Activated CD4-positive, alpha-beta T cell treated with anti-CD3 and anti-CD28 coated beads, Interleukin-2, amount 50 U/mL, for 4 hours (primary cell): ENCODE measurements at places on chromosomes 5 and 9.

DNA sequence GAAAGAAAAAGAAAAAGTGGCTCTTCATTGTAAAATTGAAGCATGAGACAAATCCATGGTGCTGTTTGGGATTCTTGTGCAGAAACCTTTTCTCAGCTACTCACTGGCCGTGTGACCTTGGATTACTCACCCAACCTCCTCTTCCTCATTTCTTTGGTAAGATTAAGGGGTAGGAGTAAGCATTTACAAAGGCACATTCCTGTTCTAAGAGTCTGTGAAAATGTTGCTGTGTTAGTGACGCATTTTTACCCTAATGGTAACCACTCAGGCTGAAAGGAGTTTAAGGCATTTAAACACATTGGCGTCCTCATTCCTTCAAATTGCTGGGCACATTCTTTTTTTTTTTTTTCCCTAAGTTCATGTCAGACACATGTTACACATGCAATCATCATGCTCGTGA lies 4.3 kb downstream of the RAI14 start:
- DNase-seq = no peak

- DNase-seq = no peak
Measured at GRCh38 chr9:137128862-137129455, 10.0 kb upstream of the GRIN1 start.

DNA sequence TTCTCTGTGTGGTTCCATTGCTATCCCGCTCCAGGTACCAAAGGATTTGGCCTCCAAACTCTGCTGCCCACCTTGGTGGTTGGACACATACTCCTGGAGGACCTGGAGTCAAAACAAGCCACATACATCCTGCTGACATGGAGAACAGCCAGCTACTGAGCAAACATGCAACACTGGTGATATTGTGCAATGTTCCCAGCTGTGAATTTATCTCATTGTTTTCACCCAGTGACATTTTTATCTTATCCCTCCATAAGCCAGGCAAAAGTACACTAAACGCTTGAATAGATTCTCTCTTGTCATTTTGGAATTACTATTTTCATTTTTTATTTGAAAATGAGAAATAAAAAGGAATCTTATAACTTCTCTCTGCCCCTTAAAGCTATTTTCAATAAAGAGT lies 11.1 kb upstream of the CTSL start:
- no peak for DNase-seq

GRCh38 chr5:44486591-44486990 lies 97.4 kb upstream of the FGF10 start:
- DNase-seq = no peak

GRCh38 chr9:86187121-86187520 lies 72.3 kb downstream of the C9orf153 start:
- DNase-seq = no peak

GRCh38 chr5:56327809-56328208 lies 94.7 kb upstream of the ANKRD55 start:
- peak; percentile 45 for DNase-seq

GRCh38 chr9:126377536-126377935 lies 50.9 kb downstream of the MVB12B start:
- no peak for DNase-seq

DNA sequence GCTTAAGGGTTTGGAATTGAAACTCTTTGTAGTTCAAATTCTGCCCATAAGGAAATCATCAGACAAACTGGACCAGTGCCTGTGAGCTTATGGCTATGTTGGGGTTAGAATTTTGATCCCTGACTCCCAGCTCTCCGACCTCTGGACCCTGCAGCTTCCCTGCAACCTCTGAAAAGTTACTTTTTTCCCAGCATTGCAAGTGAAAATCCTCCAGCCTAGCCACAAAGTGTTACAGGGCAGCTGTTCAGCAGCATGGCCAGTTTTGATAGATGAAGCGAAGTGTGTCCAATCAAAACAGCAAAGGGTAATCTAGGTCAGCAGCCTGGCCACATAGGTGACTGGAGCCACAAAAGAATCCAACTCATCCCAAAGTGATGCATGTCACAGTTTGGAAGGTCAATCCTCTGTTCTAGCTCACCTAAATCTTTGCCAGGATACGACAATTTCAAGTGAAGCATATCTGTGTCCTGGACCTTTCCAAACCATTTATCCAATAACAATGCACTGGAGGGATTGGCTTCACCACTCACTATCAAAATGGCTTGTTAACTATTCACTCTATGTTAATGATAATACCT lies 4.7 kb upstream of the CPEB4 start:
- no peak for DNase-seq

DNA sequence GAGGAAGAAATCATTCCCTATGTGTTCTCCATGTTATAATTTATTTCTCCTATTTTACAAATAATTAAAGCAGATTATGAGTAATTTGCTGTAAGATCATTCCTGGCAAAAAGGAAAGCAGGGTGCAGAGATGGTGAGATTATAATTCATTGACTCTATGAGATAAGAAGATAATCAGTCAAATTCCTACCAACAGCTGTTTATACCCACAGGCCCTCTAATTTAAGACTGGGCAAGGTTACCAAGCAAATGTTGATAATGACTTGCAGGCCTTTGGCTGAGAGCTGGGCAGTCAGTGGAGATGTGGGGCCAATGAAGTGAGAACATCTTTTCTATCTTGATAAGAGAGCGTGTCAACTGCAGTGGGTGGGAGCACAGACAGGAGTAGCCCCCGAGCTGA lies 222.7 kb downstream of the ICE1 start:
- DNase-seq = no peak

DNA sequence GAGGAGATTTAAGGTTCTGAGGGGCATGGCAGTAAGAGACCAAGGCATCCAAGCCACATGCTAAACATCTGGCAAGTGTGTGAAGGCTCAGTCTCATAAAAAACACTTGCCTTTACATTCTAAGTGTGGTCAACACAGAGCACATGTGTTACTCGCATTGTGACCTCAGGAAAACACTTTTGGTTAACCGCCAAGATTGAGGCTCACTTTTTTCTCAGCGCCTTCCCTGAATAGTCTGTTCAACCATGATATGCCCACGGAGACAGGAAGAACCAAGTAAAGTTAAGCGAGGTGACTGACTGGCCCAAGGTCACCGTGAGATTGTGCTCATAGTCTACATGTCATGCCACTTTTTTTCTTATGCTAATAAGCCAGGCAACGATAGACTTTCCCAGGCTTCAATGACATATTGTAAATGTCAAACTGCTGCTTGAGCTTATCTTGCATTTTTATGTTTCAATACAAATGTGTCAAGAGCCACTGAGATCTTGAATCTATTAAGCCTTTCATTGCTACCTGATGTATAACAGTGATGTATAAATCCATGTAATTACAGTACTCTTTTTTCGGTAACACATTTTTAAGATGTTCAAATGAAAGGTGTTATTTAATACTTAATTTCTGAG lies 21.1 kb upstream of the IL9 start:
- DNase-seq = no peak

GRCh38 chr5:58407042-58407719 lies 52.7 kb downstream of the PLK2 start:
- no peak for DNase-seq

DNA sequence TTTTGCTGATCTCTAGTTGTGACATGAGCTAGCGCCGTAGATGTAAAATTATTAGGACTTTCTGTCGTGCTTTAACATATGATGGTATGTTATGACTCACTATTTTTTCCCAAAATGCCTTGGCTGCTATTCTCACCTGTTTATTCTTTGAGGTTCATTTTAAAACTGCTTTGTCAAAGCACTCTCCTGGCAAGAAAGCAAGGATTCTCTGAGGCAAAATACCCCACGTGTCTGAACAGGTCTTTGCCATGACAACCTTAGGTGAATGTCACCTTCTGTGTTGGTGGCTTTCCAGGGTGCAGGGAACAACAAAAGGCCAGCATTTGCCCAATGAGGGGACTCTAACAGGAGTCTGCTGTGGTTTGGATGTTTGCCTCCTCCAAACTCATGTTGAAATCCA lies 30.6 kb upstream of the COL5A1 start:
- DNase-seq = no peak

GRCh38 chr5:82549263-82549662 lies 271.1 kb upstream of the RPS23 start:
- DNase-seq = no peak

- DNase-seq = no peak
Measured at GRCh38 chr9:98365227-98365669, 109.8 kb upstream of the TBC1D2 start.
